SK-N-SH (cell line): ENCODE measurements at places on chromosomes 2 and 18. TPM values are rescaled to one million over a fixed set of nuclear protein-coding genes. Genes with fewer than 3 reads are reported as not detected.

- DNase-seq = peak; percentile 67
- no peak overlapping the region for H3K4me3 ChIP-seq
- no peaks in the 10 kb centered on the region for H3K4me1 ChIP-seq
- no peak overlapping the region for H3K27ac ChIP-seq
Measured at GRCh38 chr2:3192920-3193319, 184.7 kb downstream of the EIPR1 start.

DNA sequence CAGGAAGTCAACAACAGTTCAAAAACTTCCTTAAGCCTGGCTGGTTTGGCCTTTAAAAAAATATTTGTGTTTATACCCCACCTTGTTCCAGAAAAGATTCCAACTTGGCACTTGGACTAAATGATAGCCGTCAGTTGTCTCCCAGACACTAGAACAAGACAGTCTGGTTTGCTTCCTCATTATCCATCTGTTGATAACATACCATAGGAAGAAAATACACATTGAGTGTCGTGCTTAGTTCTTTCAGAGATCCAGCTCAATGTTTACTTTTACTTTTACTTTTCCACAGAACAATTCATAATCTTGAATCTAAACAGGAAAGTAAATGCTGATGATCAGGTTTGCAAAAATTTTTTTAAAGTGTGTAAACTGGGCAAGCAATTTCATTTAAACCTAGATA is 2.4 kb upstream of the VPS54 start:
- DNase-seq = no peak
- no peak overlapping the region for H3K4me3 ChIP-seq
- H3K27me3 ChIP-seq = no peaks in the 10 kb centered on the region
- H3K27ac ChIP-seq = peak overlapping the region; percentile 34

DNA sequence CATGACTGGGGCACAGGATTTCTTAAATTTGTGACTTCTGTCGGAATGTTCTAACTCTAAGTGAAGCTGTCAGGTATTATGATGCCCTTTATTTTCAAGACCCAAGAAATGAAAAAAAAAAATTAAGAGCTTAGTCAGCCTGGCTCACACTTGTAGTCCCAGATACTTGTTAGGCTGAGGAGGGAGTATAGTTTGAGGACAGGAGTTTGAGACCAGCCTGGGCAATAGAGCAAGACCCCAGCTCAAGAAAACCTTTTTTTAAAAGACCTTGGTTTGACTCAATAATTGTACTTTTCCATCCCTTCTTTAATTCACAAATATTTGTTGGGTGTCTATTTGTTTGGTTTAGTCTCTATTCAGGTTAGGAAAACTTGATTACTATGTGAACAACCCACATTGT is 310.0 kb downstream of the STK39 start:
- H3K36me3 ChIP-seq = no peaks in the 10 kb centered on the region
- H3K27ac ChIP-seq = no peak overlapping the region
- DNase-seq = no peak
- no peaks in the 10 kb centered on the region; the same call in 1 of the 2 replicates for H3K27me3 ChIP-seq
- H3K4me1 ChIP-seq = no peaks in the 10 kb centered on the region

GRCh38 chr2:165634855-165635254 is 159.2 kb downstream of the GALNT3 start:
- H3K27me3 ChIP-seq = no peaks in the 10 kb centered on the region
- no peak overlapping the region for H3K4me3 ChIP-seq
- DNase-seq = peak; percentile 65

DNA sequence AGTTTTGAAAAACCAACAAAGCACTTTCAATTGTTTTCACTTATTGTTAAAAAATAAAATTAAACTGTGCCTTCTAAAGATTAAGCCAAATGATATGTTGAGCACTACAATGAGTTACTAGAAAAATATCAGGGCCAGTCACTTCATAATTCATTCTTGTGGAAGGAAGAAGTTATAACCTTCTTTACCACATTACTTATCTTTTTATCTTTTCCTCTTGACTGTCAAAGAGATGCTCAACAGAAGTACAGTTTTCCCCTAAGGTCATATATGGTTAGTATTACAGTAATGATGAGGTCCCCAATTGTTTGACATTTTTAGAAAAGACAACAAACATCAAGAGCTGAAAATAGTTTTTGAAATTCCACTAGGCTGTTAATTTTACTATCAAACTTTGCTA is 9.4 kb downstream of the PELI1 start:
- DNase-seq = no peak
- no peaks in the 10 kb centered on the region for H3K27me3 ChIP-seq
- no peak overlapping the region; the same call in 1 of the 2 replicates for H3K4me3 ChIP-seq
- peaks cover 29% of the 10 kb centered on the region for H3K4me1 ChIP-seq

- no peak for DNase-seq
- peaks cover 4% of the 10 kb centered on the region for H3K4me1 ChIP-seq
- H3K4me3 ChIP-seq = no peak overlapping the region
- no peak overlapping the region for H3K27ac ChIP-seq
- H3K36me3 ChIP-seq = no peaks in the 10 kb centered on the region
- no peaks in the 10 kb centered on the region for H3K27me3 ChIP-seq
Measured at GRCh38 chr18:37889963-37890362, 324.4 kb upstream of the CELF4 start.

DNA sequence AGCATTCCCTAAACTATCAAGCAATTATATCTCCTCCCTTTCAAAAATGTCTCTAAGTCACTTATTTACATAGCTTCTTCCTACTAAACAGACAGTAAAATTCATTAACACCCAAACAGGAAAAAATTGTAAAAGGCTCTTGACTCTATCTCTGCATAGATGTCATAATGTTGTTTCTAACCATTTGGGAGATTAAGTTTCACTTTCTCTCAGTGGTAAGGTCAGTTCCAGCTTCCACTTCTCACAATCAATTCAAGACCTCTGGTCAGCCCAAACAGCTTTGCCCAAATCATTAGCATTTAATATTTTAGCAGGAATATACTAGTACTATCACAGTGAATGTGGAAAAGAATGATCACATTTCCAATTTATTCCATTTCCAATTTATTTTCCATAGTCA is 374.3 kb upstream of the MC4R start:
- H3K36me3 ChIP-seq = no peaks in the 10 kb centered on the region
- no peak overlapping the region for H3K4me3 ChIP-seq
- no peak overlapping the region for H3K27ac ChIP-seq
- H3K4me1 ChIP-seq = no peaks in the 10 kb centered on the region
- no peak for DNase-seq

GRCh38 chr2:231992888-231993287 is 31.4 kb downstream of the DIS3L2 start:
- no peak overlapping the region for H3K27ac ChIP-seq
- H3K36me3 ChIP-seq = peaks cover 3% of the 10 kb centered on the region
- no peaks in the 10 kb centered on the region for H3K27me3 ChIP-seq
- H3K4me3 ChIP-seq = no peak overlapping the region
- no peak for DNase-seq

DNA sequence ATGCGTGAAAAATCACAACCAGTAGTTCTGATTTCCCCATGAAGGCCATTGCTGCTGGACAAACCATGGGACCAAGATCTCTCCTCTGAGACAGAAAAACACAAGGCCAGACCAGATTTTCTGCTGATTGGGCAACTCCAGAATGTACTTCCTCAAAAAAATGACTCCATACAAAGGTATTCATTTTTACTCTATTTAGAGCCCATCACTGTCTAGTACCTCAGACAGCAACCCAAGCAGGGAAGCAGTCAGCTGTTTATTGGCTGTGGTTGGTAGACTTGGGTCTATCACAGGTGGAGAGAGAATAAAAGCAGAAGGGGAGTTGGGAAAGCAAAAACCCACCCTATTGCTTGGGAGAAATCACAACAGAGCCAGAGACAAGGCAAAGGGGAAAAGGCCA is 219.9 kb downstream of the PIK3C3 start:
- no peak for DNase-seq
- H3K4me1 ChIP-seq = no peaks in the 10 kb centered on the region
- no peak overlapping the region for H3K27ac ChIP-seq
- no peaks in the 10 kb centered on the region for H3K36me3 ChIP-seq
- no peaks in the 10 kb centered on the region for H3K27me3 ChIP-seq

DNA sequence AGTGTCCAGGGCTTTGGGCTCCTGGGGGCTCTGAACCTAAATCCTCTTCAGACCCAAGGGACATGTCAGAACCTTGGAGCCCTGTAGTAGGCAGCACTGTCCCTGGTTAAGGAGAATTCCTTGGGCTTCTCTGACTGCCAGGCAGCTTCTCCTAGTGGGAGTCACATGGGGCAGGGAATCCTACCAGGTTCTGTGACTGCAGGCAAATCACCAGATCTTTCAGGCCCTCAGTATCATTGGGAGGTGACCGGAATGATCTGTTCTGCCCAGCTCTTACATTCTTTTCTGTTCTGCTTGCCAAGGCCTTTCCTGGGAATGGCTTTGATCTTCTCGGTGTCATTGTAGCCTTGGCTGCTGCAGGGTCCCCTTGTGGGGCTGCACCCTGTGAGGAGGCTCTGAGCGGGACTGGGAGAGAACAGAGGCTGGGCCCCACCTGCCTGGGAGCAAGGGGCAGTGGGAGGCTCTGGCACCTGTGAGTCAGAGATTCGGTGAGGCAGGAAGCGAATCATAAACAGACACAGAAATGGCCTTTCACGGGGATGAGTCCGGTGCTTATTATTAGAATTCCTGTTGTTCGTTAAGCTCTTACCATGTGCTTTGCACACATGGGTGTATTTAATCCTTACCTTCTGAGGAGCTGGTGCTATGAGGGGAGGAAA is 14.1 kb downstream of the CEP68 start:
- no peak for DNase-seq
- no peaks in the 10 kb centered on the region for H3K27me3 ChIP-seq
- H3K36me3 ChIP-seq = peaks cover 47% of the 10 kb centered on the region
- H3K4me1 ChIP-seq = peaks cover 37% of the 10 kb centered on the region

DNA sequence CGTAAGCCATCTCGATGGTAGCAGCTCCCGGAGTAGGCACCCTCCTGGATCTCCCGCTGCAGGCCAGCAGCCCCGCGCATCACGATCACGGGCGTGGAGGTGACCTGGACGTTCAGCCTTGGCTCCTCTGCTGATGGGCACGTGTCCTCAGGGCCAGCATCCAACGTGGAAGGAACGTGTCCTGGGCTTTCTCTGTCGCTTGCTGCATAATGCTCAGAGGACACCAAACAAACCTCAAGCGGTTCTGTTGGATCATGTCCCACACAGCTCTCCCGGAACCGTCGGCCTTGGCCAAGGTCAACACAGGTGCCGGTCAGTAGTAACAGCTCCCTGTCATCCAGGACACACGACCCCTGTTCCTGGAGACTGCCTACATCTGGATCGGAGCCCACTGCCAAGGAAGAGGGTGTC is 23.1 kb downstream of the PASK start:
- H3K36me3 ChIP-seq = peaks cover 11% of the 10 kb centered on the region
- no peaks in the 10 kb centered on the region for H3K27me3 ChIP-seq
- H3K27ac ChIP-seq = no peak overlapping the region
- no peaks in the 10 kb centered on the region for H3K4me1 ChIP-seq
- H3K4me3 ChIP-seq = no peak overlapping the region

DNA sequence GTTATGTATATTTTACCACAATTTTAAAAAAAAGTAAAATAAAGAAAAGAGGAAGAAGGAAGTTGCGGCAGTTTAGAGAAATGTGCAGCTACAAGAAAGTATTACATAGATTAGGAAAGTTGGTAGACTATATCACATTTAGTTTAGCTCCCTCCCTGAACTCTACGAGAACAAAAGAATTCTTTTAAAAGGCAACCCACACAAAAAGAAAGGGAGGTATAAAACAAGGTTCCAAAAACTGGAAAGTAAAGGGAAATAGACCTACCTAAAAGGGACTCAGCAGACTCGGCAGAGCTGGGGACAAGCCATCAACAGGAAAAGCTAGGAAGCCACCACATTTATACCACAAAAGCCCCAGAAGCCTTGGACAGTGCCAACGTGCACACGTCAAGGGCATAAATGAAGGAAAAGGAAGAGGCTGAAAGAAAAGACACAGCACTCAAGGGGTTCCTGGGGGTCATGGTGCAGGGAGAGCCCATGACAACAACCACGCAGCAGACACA is 9.1 kb downstream of the TMEM127 start:
- no peaks in the 10 kb centered on the region for H3K27me3 ChIP-seq
- DNase-seq = no peak
- H3K36me3 ChIP-seq = peaks cover 24% of the 10 kb centered on the region
- H3K27ac ChIP-seq = no peak overlapping the region

DNA sequence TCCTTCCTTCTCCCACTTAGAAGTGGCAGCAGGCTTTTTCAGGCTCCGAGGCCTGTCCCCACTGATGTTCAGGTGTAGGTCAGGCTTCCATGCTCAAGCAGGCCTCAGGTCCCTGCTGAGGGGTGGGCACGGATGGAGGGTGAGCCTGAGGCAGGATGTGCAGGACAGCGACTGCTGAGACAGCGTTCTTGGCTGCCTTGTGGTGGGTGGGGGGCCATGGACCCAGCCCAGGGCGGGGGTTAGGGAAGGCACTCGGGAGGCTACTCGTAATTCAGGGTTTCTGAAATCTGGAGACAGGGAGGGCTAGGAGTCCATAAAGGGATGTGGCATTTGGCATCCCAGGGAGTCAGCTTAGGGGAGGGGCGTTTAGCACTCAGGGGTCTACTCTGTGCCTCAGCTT is 30.3 kb downstream of the COLEC11 start:
- DNase-seq = no peak
- H3K4me1 ChIP-seq = no peaks in the 10 kb centered on the region
- no peaks in the 10 kb centered on the region for H3K27me3 ChIP-seq
- no peaks in the 10 kb centered on the region for H3K36me3 ChIP-seq
- H3K4me3 ChIP-seq = no peak overlapping the region

GRCh38 chr2:129862668-129863067 is 116.8 kb upstream of the RAB6C start:
- no peaks in the 10 kb centered on the region for H3K36me3 ChIP-seq
- no peaks in the 10 kb centered on the region for H3K27me3 ChIP-seq
- no peak overlapping the region for H3K27ac ChIP-seq

DNA sequence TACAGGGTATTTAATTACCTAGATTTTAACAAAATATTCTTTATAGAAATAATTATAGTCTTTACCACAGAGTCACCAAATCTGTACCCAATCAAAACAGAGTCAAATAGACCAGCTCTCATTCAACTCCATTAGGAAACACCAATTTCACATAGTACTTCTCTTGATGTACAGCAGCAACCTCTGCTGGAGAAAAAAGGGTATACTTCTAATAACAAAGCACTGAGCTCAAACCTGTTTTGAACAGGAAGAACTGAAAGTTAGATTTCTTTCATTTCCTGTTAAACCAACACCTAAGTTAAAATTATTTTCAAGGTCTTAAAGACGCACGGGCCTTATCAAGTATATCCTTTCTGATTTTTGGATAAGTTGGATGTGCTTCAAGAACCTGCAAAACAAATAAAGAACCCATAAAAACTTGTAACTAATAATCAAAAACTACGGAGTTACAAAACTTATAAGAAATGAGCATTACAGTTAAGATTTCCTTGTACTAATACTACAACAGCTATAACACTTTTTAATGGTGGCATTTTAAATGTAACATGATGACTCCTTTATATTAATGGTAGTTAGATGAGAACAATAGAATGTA is 79.0 kb downstream of the TTC21B start:
- H3K27me3 ChIP-seq = no peaks in the 10 kb centered on the region
- H3K27ac ChIP-seq = no peak overlapping the region; the same call in 1 of the 2 replicates
- peak; percentile 44 for DNase-seq
- no peak overlapping the region; the same call in 1 of the 2 replicates for H3K4me3 ChIP-seq
- H3K36me3 ChIP-seq = peaks cover 28% of the 10 kb centered on the region

Gene TRIM43
- polyA plus RNA-seq = 0.23 and 0.39 TPM in 2 replicates

Gene C1QL2
- polyA plus RNA-seq = not detected in 2 replicates

Gene IDH1
- polyA plus RNA-seq = 43.4 and 57.2 TPM in 2 replicates
